NAMALWA (cell line): ENCODE measurements at places on chromosomes 3 and 15.

- no peak for DNase-seq
Measured at GRCh38 chr15:27046880-27047279, 75.9 kb downstream of the GABRG3 start.

DNA sequence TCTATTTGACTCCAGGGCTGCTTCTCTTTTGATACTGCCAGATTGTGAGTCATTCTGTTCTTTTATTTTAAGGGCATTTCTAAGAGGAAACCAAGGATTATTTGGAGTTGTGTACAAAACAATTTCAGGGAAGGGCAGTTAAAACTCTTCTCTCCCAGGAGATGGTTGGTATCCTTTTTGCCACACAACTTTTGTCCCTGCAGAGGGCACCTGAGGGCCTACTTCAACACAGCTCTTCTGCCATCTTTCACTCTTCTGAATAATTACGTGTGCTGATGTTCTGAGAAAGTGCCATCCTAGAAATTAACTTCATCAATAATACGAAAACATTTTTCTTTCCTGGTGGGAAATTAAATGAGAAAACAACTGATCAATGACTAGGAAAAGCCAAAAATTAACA, 75.7 kb upstream of the GADL1 start:
- peak; percentile 18 for DNase-seq

DNA sequence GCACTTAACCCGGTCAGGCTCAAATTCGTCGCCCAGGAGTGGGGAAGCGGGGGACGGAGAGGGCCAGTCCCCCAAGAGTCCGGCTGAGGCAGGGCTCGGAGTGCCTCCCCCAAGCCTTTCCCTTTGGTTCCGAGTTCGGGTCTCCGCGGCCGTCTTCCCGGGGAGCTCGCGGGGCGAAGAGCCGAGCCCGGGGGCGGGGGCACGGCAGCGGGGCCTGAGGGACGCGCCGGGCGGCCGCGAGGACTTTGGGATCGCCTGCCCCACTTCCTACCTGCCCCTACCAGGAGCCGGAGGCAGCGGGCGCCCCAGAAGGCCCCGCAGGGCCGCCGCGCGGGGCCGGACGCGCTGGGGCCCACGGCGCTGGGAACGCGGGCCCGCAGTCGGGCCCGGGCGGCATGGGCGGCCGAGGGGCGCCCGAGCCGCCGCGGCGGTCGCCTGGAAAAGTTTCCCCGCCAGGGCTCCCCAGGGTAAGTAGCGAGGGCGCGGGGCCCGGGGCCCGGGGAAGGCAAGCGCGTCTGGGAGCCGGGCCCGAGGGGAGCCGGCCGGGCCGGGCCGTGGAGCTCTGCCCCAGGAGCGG, 2.8 kb downstream of the FURIN start:
- peak; percentile 35 for DNase-seq

GRCh38 chr3:150149651-150150051, 179.0 kb upstream of the PFN2 start:
- no peak for DNase-seq

GRCh38 chr15:51721199-51721960, 16.1 kb downstream of the LYSMD2 start:
- no peak for DNase-seq

DNA sequence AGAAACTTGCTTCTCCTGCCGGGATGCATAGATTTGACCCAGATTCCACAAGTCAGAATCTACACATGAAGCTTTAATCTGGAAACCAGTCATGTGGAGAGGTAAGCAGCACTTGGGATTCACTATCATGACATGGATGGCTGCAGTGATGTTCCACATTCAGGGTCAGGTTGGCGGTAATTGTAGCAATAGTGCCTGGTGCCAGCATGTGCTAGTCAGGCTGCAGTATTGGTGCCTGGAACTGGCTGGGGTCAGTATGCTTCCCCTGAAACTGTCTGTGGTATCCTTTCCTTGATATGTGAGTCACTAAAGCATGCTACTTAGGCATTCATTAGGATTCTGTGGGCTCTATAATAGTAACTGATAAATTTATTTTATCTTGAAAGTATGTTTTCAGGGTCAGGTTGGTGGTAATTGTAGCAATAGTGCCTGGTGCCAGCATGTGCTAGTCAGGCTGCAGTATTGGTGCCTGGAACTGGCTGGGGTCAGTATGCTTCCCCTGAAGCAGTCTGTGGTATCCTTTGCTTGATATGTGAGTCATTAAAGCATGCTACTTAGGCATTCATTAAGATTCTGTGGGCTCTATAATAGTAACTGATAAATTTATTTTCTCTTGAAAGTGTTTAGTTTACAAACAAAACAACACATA, 1439.2 kb downstream of the ZPLD1 start:
- DNase-seq: no peak

- no peak for DNase-seq
Measured at GRCh38 chr15:80841541-80841940, 62.4 kb downstream of the CEMIP start.
